IMR-90 (cell line): ENCODE measurements at places on chromosomes 12 and 14.

- H3K4me3 ChIP-seq = no peak overlapping the region
- H3K36me3 ChIP-seq = no peaks in the 10 kb centered on the region
- H3K27me3 ChIP-seq = peaks cover 13% of the 10 kb centered on the region
Observed at GRCh38 chr14:91830777-91831176, 36.6 kb downstream of the TC2N start.

DNA sequence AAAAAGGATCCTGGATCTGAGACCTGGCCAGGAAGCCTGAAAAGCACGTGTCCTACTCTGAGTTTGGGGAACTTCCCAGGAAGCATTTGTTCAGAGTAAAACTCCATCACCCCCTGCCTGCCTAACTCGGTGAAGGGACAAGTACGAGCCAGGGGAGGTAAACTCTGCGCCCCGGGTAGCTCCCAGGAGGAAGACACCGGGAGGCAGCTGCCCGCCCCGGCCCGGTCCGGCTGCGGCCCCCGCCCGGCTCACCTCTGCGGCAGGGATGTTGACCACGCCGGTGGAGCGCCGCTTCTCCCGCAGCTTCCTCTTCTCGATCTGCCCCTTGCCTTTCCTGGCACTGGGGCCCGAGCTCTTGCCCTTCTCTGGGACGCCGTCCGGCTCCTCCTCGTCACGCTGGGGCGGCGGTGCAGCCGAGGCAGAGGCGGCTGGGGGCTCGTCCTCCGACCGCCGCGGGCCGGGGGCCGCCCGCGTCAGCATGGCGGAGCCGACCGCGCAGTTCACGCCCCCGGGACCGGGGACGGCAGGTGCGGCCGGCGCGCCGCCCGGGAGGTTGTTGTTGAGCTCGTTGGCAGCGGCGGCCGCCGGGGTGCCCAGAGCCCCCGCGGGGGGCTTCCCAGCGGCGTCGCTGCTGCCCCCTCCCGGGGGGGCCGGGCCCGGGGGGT lies 1.2 kb downstream of the PAWR start:
- peak overlapping the region; percentile 96 for H3K4me3 ChIP-seq
- DNase-seq = peak; percentile 55
- H3K27ac ChIP-seq = peak overlapping the region; percentile 55
- no peaks in the 10 kb centered on the region for H3K36me3 ChIP-seq

DNA sequence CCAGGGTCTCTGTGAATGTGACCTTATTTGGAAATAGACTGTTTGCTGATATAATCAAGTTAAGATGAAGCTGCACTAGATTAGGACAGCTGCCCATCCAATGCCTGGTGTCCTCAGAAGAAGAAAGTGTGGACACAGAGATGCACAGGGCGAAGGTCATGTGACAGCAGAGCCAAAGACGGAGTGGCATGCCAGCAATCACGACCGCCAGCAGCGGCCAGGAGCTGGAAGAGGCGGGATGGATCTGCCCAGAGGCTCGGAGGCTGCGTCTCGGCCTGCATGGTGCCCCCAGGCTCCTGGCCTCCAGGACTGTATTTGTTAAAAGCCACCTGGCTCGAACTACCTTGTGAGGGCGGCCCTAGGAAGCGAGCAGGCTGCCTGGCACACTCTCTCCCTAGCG lies 76.5 kb downstream of the RFLNA start:
- H3K27ac ChIP-seq = no peak overlapping the region
- H3K4me3 ChIP-seq = no peak overlapping the region
- H3K36me3 ChIP-seq = peaks cover 61% of the 10 kb centered on the region
- no peaks in the 10 kb centered on the region for H3K27me3 ChIP-seq

GRCh38 chr12:75390156-75390898 lies 562 bp upstream of the GLIPR1L2 start:
- peak overlapping the region; percentile 25 for H3K4me3 ChIP-seq
- DNase-seq = no peak
- H3K36me3 ChIP-seq = no peaks in the 10 kb centered on the region
- 0 out of 2 replicates have a peak, but pooled peaks cover 2% of the 10 kb centered on the region for H3K4me1 ChIP-seq
- H3K27me3 ChIP-seq = no peaks in the 10 kb centered on the region

DNA sequence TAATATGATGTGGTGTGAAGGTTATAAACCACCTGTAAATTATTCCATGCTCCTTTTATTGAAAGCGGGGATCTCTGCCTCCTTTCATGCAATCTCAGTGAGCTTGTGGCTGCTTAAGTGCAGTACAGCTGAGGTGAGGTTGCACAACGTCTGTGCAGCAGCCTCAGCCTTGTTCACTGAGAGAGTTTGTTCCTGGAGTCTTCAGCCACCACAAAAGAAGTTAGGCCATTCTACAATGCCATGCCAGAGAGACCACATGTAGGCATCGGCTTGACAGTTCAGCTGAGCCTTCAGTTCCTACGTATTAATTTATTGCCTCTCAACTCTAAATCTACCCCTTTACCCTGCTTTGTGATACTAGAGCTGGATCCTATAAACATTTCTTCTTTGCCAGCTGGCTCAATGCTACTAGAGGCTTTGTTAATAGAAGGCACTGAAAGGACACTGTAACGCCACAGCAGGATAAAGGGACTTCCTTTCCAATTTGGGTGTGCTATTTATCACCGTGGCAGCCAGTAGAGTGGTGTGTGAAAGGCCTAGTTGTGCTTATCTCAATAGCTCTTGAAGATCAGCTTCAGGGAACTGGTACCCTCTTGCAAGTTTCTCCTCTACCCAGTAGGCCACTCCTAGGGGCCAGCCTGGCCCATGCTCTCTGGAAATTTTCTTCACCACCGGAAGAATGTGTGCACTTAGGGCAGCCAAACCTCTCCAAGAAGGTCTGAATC lies 337.7 kb downstream of the IPO8 start:
- H3K36me3 ChIP-seq = no peaks in the 10 kb centered on the region
- H3K27me3 ChIP-seq = no peaks in the 10 kb centered on the region
- H3K27ac ChIP-seq = no peak overlapping the region
- no peak overlapping the region for H3K4me3 ChIP-seq
- DNase-seq = no peak

- H3K4me1 ChIP-seq = no peaks in the 10 kb centered on the region
- no peaks in the 10 kb centered on the region for H3K27me3 ChIP-seq
- H3K36me3 ChIP-seq = peaks cover 8% of the 10 kb centered on the region; the same call in 1 of the 2 replicates
- no peak for DNase-seq
Observed at GRCh38 chr12:95124106-95124505, 50.7 kb upstream of the NR2C1 start.

DNA sequence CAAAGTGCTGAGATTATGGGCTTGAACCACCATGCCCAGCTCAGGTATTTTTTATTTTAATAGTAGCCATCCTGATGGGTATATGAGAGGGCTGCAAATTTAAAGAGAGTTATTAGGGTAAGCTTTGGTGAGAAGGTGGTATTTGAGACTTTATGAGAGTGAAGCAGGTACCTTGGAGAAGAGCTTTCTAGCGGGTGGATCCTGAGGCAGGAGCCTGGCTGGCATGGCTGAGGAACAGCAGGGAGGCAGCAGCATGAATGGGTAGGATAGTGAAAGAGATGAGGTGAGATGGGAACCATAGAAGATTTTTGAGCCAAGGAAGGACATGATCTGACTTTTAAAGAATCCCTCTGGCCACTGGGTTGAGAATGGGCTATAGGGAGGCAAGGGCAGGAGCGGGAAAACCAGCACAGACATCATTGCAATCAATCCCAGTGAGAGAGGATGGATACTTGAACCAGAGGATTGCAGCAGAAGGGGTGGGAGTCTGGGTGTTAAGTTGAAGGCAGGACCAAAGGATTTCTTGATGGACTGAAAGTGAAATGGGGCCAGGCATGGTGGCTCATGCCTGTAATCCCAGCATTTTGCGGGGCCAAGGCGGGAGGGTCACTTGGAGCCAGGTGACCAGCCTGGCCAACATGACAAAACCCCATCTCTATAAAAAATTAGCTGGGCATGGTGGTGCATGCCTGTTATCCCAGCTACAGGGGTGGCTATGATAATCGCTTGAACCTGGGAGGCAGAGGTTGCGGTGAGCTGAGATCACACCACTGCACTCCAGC lies 5.7 kb downstream of the SVOP start:
- H3K4me1 ChIP-seq = no peaks in the 10 kb centered on the region
- DNase-seq = no peak
- no peak overlapping the region for H3K4me3 ChIP-seq
- no peaks in the 10 kb centered on the region for H3K36me3 ChIP-seq

DNA sequence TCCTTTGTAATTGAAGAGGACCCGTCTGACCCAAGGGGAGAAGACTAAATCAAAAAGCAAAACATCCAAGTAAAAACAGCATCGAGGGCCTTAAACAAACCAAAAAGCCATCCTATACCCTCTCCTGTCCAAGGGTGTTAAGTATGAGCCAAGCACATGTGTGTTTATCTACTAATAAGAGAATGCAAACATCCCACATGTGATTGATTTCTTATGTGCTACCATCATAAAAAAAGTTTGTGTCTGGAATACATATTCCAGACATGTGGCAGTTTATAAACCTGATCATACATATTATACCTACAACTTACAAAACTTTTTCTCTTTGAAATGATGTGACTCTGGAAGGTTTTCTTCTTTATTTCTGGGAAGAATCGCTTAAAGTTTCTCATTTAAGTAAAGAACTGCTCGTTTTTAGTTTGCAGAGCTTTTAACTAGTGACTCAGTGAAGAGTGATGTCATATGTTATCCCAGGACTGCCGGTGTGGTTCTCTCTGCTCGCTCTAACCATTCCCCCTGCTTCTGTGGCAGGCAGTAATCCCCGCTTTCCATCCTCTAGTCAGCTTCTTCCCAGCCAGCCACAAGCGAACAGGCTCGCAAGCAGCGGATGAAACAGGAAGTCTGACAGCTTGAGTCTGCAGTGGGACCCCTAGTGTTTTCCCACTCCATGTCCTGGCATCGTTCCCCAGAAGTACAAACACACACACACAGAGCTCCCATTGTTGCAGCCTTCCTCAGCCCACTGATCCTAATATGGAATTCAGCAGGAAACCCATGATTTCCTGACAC lies 431 bp upstream of the RHOJ start:
- peak overlapping the region; percentile 90 for H3K27ac ChIP-seq
- no peaks in the 10 kb centered on the region for H3K36me3 ChIP-seq
- DNase-seq = peak; percentile 99
- peak overlapping the region; percentile 52 for H3K4me3 ChIP-seq

DNA sequence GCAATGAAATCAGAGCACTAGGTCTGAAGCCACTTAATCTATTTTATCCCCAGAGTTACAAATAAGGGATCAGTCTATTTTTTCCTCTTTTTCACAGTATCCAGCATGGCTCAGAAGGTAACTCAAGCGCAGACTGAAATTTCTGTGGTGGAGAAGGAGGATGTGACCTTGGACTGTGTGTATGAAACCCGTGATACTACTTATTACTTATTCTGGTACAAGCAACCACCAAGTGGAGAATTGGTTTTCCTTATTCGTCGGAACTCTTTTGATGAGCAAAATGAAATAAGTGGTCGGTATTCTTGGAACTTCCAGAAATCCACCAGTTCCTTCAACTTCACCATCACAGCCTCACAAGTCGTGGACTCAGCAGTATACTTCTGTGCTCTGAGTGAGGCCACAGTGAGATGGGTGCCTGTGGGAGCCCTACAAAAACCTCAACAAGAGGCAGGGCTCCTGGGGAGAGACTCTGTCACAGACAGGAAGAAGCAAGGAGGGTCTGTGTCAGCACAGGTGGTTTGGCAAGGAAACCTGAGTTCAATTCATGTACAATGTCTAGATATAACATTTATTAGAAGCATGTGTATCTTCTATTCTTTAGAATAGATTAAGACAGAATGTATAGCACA lies 334.3 kb upstream of the OR4E1 start:
- H3K4me1 ChIP-seq = no peaks in the 10 kb centered on the region
- H3K27ac ChIP-seq = no peak overlapping the region
- H3K4me3 ChIP-seq = no peak overlapping the region
- H3K36me3 ChIP-seq = no peaks in the 10 kb centered on the region
- H3K27me3 ChIP-seq = no peaks in the 10 kb centered on the region

GRCh38 chr12:105878964-105879363 lies 259.8 kb downstream of the NUAK1 start:
- peaks cover 1% of the 10 kb centered on the region; the same call in 1 of the 2 replicates for H3K27me3 ChIP-seq
- no peaks in the 10 kb centered on the region for H3K4me1 ChIP-seq
- DNase-seq = peak; percentile 9
- H3K4me3 ChIP-seq = no peak overlapping the region

DNA sequence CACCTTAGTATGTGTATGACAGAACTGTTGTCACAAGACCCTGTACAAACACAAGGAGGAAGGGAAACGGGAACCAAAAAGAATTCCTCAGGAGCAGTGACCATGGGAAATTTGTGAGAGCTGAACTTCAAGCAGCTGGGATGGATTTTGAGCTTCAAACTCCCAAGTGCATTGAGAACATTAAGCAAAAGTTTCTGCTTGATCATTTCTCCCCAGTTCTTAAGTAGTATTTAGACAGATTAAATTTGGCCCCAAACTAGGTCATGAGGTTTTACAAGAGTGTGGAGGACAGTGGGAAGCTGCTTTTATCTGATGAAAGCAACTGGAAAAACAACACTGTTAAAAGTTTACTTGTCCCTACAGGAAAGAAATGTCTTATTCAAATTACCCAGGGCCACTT lies 206.0 kb upstream of the DCN start:
- H3K36me3 ChIP-seq = no peaks in the 10 kb centered on the region
- H3K27ac ChIP-seq = no peak overlapping the region
- H3K4me1 ChIP-seq = no peaks in the 10 kb centered on the region
- DNase-seq = no peak
- H3K27me3 ChIP-seq = peaks cover 15% of the 10 kb centered on the region

- H3K27ac ChIP-seq = no peak overlapping the region
- H3K4me3 ChIP-seq = no peak overlapping the region
- no peaks in the 10 kb centered on the region for H3K27me3 ChIP-seq
- 0 out of 2 replicates have a peak, but pooled peaks cover 3% of the 10 kb centered on the region for H3K36me3 ChIP-seq
Observed at GRCh38 chr14:72818998-72819397, 74.9 kb downstream of the DPF3 start.

DNA sequence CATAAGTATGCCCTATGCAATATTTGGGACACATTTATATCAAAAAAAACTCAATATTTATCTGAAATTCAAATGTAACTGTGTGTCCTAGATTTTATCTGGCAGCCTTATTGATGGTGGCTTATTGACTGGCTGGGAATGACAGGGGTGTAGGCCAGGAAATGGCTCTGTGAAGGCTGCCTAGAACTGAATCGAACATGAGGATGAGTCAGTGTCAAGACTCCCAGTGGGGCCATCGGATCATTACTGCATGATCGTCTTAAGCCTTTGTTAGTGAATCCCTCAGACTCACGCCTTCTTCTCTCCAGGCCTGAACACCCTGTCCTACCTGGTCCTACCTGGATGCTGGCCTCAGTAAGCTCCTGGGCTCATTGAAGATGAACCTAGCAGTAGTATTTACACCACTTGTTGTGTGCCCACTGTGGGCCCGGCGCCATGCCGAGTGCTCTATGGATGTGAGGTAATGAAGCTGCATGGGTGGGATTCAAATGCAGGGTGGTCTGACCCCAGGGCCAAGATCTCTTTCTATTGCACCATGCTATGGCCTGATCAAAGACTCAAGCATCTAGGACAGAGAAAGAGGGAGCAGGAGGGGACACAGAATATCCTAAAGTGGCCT lies 21.0 kb upstream of the FAIM2 start:
- no peaks in the 10 kb centered on the region; the same call in 1 of the 2 replicates for H3K27me3 ChIP-seq
- H3K36me3 ChIP-seq = no peaks in the 10 kb centered on the region
- H3K4me1 ChIP-seq = no peaks in the 10 kb centered on the region

DNA sequence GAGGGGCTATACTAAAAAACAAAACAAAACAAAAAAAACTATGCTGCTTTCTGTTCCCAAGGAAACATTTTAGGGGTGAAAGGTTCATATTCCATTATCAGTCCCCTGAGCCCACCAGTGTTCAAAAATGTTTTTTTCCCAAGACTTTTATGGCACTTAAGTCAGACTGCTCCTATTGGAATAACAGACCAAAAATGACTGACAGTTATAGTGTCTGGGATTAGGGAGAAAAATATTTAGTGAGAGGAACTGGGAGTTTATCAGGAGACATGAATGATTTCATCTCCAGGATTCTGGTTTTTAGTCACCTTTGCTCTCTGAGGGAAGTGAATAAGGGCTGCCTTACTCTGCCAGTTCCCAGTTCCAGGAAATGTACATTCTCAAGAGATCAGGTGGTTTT lies 68.0 kb downstream of the PDE3A start:
- no peaks in the 10 kb centered on the region for H3K36me3 ChIP-seq
- H3K27me3 ChIP-seq = no peaks in the 10 kb centered on the region
- no peak overlapping the region for H3K4me3 ChIP-seq
- H3K27ac ChIP-seq = no peak overlapping the region
- H3K4me1 ChIP-seq = no peaks in the 10 kb centered on the region
